Glutamatergic neuron (in vitro differentiated cells): ENCODE measurements at places on chromosomes 1 and 21.

GRCh38 chr1:52585474-52585873 lies 16.7 kb upstream of the GPX7 start:
- DNase-seq = no peak

DNA sequence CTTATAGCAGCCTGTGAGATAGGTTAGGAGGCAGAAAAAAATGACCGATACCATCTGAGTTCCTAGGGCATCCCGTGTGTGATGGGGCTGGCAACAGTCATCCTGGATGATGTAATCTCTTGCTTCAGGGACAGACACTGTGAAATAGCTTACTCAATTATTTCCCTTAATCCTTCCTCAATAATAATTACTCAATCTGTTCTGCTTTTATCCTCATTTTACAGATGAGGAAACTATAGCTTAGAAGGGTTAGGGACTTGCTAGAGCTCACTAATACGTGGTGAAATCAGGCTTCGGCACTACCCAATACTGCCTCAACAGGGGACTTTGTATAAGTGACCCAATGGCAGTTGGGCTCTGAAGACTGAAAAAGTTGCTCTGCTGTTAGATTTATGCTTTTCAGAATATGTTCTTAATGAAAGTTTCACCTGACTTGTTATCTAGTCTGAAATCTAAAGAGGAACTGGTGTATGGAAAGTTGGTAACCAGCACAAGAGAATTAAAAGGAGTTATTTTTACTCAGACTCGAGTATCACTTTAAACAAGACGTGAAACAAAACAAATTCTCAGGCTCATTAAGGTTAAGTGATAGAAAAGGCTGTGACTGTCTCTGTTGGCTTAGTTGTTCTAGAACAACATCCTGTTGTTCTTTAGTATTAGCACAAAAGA lies 14.4 kb downstream of the CD55 start:
- no peak for DNase-seq

- DNase-seq = no peak
Measured at GRCh38 chr1:63973005-63973419, 199.2 kb downstream of the ROR1 start.

DNA sequence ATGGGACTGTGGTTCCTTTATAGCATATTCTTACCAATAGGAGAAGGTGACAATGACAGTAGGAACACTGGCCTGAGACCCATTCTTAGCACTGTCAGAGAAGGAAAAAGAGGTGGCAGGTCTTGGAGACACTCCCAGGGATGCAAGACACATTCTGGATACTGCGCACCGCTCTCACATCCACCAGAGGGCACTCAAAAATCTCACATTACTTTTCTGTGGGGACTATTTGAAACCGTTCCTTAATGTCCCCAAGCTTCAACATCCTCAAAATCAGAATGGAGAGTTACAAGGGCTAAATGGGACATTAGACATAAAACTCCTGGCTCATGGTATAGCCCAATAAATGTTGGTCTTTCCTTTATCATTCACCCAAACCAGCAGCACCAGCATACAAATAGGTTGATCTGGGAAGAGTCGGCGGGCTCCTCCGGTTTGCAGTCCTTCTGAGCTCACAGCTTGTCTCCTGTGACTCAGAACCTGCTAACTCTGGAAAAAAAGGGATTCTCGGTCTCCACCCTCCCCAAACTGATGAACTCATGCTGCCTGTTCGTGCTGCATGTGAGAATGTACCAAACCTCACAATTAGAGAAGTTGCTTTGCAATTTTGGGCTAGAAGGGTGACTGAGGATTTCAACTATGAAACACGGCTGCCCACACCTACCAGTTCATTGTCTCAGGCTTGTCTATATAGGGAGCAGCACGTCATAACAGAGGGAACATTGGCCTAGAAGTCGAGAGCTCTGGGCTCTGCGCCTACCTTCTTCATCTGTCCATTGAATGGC lies 40.2 kb downstream of the IL12RB2 start:
- DNase-seq = peak; percentile 27

DNA sequence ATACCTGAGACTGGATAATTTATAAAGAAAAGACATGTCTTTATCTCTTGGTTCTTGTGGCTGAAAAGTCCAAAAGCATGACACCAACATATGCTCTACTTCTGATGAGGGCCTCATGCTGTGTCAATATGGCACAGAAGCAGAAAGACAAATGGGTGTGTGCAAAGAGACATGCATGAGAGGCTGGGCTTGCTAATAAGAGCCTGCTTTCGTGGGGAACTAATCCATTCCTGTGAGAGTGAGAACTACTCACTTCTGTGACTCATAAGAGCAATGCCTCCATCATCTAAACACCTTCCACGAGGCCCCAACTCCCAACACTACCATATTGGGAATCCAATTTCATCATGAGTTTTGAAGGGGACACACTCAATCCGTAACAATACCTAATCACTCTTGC lies 340.0 kb upstream of the DUSP10 start:
- no peak for DNase-seq

- DNase-seq = no peak
Measured at GRCh38 chr1:64898107-64898861, 68.1 kb downstream of the JAK1 start.

DNA sequence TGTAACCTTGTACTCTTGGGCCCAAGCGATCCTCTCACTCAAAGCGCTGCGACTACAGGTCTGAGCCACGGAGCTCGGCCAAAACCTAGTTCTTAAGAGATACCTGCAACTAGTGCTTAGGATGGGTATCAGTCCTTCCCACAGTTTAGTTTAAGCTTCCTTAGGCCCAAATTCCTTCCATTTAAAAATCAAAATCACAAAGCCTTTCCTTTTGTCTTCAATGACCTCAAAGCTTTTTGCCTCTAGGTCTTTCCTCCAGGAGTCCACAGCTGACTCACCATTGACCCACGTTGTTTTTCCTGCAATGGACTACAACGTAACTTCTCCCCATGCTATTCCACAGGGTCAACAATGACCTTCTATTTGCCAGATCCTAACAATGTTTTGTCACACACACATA lies 64.0 kb downstream of the APP start:
- DNase-seq = no peak

GRCh38 chr1:156740741-156741480 lies at the start of gene MRPL24:
Gene MRPL24, minus strand, starts transcription at chr1:156741088. Its CDS starts 2,384 bp downstream, at chr1:156738704.
- peak; percentile 95 for DNase-seq
